ENCODE measurements at places on chromosomes 16 and 17.

- no peak overlapping the region for H3K27ac ChIP-seq
- no peaks in the 10 kb centered on the region for H3K36me3 ChIP-seq
- peaks cover 39% of the 10 kb centered on the region for H3K27me3 ChIP-seq
- H3K4me3 ChIP-seq = no peak overlapping the region
- H3K4me1 ChIP-seq = peaks cover 13% of the 10 kb centered on the region
- DNase-seq = no peak
Observed at GRCh38 chr16:19882186-19882585, 2.5 kb downstream of the GPRC5B start.

GRCh38 chr17:229709-230394, 48.4 kb upstream of the DOC2B start:
- H3K27ac ChIP-seq = no peak overlapping the region
- peaks cover 7% of the 10 kb centered on the region for H3K27me3 ChIP-seq
- H3K4me3 ChIP-seq = no peak overlapping the region
- H3K36me3 ChIP-seq = no peaks in the 10 kb centered on the region
- H3K4me1 ChIP-seq = no peaks in the 10 kb centered on the region

DNA sequence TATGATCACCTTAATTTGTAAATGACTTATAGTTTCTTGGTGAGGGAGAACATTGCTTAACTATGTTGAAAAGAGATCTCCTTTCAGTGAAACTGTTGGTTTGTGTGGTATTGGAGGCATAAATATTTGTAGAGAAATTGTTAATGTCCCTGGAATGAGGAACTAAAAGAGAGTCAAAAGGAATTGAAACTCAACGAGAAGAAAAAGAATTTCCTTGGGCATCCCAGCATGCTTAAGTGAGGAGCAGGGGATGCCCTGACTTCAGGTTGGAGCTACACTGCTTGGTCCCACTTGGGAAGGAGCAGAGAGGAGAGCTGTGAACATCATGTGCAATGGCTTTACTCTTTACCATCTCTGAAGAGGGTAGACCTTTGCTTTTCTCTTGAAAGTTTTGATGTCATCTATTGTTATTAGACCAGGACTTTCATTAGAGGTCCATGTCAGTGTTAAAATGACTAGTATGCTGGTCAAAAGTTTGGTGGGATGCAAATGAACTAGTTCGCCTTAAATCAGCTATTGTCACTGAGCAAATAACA, 21.7 kb downstream of the KRT23 start:
- DNase-seq = no peak
- no peak overlapping the region for H3K27ac ChIP-seq
- peaks cover 15% of the 10 kb centered on the region for H3K27me3 ChIP-seq
- H3K36me3 ChIP-seq = no peaks in the 10 kb centered on the region
- H3K4me1 ChIP-seq = no peaks in the 10 kb centered on the region
- no peak overlapping the region for H3K4me3 ChIP-seq

- no peak overlapping the region for H3K27ac ChIP-seq
- DNase-seq = no peak
- no peak overlapping the region for H3K4me3 ChIP-seq
- no peaks in the 10 kb centered on the region for H3K36me3 ChIP-seq
- H3K27me3 ChIP-seq = no peaks in the 10 kb centered on the region
Observed at GRCh38 chr17:78438271-78438691, 59.8 kb downstream of the PGS1 start.

- H3K36me3 ChIP-seq = peaks cover 45% of the 10 kb centered on the region
Observed at GRCh38 chr17:47687328-47687690, 6.7 kb upstream of the TBKBP1 start.

DNA sequence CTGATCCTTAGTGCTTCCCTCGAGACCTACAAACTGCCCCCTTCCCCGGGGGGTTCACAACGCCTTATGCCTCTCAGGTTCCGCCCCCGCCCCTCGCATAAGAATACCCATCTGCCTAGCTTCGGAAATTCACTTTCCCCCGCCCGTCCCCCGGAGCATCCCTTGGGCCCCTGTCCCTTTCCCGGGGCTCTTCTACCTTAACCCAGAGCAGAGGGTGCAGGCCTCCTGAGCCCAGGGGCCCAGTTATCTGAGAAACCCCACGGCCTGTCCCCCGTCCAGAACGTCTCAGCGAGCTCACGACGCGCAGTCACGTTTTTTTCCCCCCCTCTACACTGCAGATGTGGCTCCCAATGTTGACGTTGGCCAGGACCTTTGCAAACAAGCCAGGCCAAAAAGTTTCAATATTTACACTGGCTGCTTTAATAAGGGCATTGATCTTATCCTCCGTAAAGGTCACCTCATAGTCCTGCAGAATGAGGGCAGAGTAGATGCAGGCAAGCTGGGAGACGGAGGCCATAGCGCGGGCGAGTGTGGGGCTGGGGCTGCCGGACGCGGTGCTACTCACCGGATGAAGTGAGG, 1.4 kb upstream of the NBR1 start:
- DNase-seq = no peak
- no peaks in the 10 kb centered on the region for H3K27me3 ChIP-seq
- no peak overlapping the region for H3K27ac ChIP-seq
- H3K4me1 ChIP-seq = peaks cover 23% of the 10 kb centered on the region
- H3K36me3 ChIP-seq = peaks cover 4% of the 10 kb centered on the region

- no peaks in the 10 kb centered on the region for H3K27me3 ChIP-seq
- DNase-seq = no peak
- H3K27ac ChIP-seq = no peak overlapping the region
- H3K4me3 ChIP-seq = no peak overlapping the region
Observed at GRCh38 chr16:4798456-4798855, 3.3 kb downstream of the SMIM22 start.

- no peak for DNase-seq
- H3K27ac ChIP-seq = no peak overlapping the region
- peaks cover 8% of the 10 kb centered on the region for H3K27me3 ChIP-seq
- no peaks in the 10 kb centered on the region for H3K36me3 ChIP-seq
- H3K4me1 ChIP-seq = no peaks in the 10 kb centered on the region
Observed at GRCh38 chr17:10166176-10166935, 32.0 kb downstream of the GAS7 start.
